CD4-positive, alpha-beta T cell treated with Interferon gamma for 1 hour (primary cell): ENCODE measurements at places on chromosomes 12 and 14.

DNA sequence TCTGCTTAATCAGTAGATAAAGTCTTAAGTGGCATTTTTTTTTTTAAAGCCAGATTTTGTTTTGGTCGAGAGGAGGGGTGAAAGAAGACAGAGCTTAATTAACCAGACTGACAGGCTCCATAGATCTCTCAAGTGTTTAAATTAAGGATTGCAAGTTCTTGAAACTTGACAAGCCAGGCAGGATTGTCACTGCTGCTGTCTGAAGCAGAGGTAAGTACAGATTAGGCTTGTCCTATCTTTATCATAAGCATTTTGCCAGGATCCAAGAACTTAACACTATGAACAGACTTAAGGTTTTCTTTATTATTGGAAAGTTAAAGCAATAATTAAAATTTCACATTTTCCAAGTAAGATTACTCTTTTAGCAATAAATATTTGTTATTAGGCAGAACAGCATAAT, 179.6 kb upstream of the LMO3 start:
- no peak for DNase-seq

GRCh38 chr12:114671066-114671442, 12.9 kb downstream of the TBX3 start:
- DNase-seq: no peak

DNA sequence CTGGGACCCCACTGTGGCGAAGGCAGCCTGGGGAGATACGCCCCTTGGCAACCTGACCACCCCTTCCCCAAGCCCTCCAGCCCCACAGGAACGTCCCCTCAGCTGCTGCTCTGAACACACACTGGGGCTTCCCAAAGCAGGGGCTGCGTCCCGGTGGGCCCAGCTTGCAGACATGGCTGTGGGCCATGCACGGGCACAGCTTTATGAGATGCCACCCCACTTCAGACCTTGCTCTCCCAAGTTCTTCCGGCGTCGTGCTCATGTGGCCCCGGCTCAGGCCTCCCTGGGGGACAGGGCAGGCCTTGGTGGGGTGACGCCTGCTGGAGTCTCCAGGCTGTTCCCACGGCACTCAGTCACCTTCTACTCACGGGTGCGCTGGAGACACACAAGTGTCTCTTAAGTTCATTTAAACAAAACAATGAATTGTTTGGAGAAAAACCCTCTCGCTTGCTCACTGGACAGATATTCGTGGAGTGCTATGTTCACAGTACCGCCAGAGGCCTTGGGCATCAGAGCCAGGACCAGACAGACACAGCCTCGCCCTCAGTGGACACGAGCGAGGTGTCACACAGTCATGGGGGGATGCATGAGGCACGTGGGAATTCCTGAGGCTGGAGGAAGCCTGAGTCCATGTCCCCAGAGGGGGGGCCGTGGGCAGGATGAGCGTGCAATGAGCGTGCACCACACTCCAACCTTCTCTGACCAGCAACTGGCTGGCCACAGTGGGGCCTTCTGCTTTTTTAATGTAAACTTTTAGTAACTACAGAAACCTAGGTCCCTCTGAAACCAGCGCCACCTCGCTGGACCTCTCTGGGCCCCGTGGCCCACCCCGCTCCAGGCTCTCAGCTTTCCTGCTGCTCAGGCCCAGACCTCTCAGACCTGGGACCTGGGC, 4.3 kb downstream of the GALNT9 start:
- no peak for DNase-seq

DNA sequence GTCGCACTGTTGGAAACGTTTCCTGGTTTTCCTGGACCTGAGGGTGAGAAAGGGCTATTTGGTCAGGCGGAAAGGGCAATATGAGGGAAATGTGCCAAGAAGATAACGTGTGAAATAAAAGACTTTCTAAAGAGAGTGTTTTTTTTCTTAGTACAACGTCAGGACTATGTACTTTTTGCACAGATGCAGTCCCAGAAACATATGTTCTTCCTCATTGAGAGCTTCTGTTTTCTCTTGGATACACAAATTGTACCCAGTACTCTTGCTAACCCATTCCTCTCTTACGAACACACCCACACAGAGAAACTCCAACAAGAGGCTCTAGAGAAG, 669 bp upstream of the PKP2 start:
- DNase-seq: no peak

DNA sequence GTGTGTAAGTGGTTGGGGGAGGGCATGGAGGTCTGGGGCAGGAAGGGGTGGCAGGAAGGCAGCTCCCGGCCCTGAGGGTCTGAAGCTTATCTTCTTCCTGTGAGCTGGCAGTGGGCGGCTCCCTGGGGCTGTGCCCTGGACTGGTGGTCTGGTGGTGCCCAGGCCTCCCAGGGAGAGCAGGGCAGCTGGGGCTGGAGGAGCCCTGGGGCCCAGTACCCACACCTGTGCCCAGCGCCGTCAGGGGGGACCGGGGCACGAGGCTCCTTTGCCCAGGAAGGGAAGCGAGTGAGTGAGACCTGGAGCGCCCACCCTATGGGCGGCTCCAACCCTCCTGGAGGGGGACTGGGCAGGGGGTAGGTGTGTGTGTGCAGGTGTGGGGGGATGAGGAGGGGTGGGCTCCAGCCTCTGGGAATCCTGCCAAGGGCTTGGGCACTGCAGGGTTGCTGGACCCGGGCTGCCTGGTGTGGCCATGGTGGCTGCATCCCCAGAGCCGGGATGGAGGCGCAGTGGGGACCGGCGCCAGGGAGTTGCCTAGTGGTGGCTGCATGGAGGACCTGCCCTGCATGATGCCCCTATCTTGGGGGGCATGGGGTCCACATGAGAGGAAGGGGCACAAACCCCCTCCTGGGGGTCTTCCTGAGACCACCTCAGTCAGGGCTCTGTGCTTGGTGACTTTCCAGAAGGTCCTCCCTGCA, 353.6 kb downstream of the TMEM121 start:
- DNase-seq: no peak
